Fibroblast of mammary gland (primary cell): ENCODE measurements at places on chromosomes 6 and 20.

- DNase-seq: peak; percentile 10
Measured at GRCh38 chr6:89655122-89655521, 16.6 kb upstream of the LYRM2 start.

DNA sequence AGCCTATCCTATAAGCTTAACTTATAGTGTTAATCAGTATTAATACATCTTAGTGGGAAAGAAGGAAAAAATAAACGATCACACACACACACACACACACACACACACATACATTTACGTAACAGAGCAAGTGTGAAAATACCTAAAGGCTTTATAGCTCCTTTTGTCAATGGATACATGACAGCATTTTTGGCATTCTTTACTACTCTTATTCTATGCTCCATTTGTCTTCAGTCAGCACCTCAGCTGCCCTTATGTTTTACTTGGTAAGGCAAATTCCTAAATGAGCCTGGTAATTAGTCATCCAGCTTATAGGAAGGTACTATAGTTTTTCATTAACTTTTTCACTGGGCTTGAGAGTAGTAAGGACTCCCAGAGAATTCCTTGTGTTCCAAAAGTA lies 25.1 kb upstream of the SLC17A3 start:
- DNase-seq: peak; percentile 2

GRCh38 chr6:64146094-64146493 lies 510.5 kb downstream of the PHF3 start:
- no peak for DNase-seq

GRCh38 chr6:125658759-125659431 lies 90.5 kb upstream of the HEY2 start:
- no peak for DNase-seq

DNA sequence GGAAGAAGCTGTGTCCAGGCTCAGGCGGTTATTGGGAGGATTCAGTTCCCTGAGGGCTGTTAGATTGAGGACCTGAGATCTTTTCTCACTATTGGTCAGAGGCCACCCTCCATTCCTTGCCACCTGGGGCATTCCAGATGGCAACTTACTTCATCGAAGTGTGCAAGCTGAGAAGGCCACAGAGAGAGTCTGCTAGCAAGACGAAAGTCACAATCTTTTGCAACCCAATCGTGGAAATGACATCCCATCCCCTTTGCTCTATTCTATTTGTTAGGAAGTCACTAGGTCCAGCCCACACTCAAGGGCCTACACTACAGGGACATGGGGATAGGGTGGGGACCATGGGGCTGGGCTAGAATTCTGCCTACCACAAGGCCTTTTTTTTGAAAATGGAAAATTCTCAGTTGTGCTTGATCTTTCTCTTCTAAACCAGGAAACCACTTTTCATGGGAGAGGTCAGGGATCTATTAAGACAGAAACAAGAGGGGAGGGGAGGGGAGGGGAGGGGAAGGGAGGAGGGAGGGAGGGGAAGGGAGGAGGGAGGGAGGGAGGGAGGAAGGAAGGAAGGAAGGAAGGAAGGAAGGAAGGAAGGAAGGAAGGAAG lies 217.2 kb downstream of the BCAS1 start:
- no peak for DNase-seq

DNA sequence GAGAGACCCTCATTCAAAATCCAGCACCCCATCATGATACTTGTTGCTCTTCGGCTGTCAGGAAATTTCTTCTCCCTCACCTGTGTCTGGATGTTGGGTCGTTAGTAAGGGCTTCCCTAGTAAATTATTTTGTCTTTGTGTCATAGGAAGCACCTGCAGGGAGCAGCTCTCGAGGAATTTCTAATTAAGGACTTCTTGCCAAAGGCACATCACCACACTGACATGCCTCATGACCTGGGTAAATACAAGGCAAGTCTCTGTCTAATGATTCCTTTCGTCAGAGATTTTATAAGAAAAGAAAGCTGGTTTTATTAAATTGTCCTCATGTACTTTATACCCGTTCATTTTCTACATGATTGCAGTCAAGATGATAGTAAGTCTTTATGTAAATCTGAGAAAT lies at the start of gene NOX3:
NOX3 (minus strand) TSS at position 74 of the 400 bp plus-strand sequence; CDS start at position 35, 39 bp downstream.
- no peak for DNase-seq

- DNase-seq: no peak
Measured at GRCh38 chr6:57201718-57202117, 20.4 kb downstream of the RAB23 start.
